DMS53 (cell line): ENCODE measurements at places on chromosomes 4 and X.

GRCh38 chrX:134371133-134371532, 88.8 kb upstream of the HPRT1 start:
- DNase-seq = no peak

GRCh38 chr4:86603311-86603885, 9.3 kb downstream of the PTPN13 start:
- DNase-seq = no peak

- no peak for DNase-seq
These were observed 632.6 kb upstream of the INTU start for GRCh38 chr4:127000110-127000509.

DNA sequence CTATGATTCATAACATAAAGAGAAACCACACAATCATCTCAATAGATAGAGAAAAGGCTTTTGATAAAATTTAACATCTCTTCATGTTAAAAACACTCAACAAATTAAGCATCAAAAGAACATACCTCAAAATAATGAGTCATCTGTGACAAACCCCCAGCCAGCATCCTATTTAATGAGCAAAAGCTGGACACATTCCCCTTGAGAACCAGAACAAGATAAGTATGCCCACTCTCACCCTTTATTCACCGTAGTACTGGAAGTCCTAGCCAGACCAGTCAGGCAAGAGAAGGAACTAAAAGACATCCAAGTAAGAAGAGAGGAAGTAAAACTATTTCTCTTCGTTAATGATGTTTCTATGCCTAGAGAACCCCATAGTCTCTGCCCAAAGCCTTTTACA, 507.2 kb downstream of the PABPC4L start:
- DNase-seq = no peak

DNA sequence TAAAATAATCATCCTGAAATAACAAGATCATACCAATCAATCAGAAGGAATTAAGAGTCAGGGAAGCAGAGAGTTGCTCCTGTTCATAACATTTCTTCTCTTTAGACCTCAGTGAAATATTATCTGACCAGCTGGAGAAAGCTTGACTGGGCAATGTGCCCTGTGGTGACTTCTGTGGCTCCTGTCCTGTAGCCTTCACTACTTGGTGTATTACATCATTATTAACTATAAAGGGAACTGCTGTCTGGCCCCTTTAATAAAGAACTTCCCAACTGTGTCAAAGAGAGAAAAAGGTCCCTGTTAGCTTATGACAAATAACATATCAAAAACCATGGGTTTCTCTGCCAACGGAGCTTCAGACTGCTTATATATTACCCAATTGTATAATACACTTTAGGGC, 18.0 kb downstream of the OPHN1 start:
- no peak for DNase-seq

DNA sequence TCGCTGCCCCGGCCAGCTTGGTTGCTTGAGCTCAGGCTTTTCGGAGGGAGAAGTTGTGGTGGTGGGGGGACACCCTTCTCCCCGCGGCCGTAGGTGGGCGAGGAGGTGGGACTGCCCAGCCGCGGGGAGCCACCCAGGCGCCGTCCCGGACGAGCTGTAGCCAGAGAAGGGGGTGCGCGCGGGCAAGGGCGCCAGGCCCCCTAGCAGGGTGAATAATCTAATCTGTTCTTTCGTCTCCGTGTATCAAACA, 3.1 kb downstream of the MID1IP1 start:
- no peak for DNase-seq

- DNase-seq = no peak
These were observed 31.0 kb upstream of the PRPS1 start for GRCh38 chrX:107597264-107597663.

DNA sequence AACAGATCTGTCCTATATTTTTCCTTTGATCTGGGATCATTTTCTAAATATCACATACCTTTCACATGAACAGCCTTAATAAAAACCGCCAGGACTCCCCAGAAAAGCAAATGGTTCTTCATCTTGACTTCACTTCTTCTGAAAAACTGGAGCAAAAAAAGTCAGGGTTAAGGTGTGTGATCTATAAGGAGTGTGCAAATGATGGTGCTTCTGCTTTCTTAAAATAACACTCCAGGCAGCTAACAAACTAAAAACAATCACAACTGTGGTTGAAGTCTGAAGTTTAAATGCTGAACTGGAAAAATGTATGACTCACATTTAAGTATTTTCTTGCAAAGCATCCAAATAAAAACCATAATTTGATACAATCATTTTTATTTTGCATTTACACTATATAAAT, at the start of gene JCHAIN:
TSS of gene JCHAIN (minus strand) at position 140 of the 400 bp plus-strand sequence. CDS start at position 122, 18 bp downstream.
- DNase-seq = no peak

DNA sequence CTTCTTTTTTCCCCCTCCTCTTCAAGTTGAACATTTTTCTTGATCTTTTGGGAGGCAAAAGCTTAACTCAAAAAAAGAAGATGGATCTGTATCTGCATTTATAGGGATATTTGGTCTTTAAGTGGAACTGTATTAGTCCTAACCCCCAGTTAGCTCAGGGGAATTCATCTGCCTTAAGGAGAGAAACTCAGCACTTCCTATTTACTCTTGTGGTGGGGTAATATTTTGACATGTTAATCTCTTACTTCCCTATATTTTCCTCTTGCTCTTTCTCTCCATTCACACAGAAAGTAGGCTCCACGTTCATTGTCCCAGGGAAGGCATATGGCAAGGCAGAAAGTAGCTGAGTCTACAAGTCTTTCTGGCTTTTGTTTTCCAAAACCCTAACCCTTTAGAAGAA, 5.3 kb downstream of the LRRC66 start:
- DNase-seq = no peak

- no peak for DNase-seq
These were observed 171.5 kb downstream of the CFAP299 start for GRCh38 chr4:80507077-80507476.

DNA sequence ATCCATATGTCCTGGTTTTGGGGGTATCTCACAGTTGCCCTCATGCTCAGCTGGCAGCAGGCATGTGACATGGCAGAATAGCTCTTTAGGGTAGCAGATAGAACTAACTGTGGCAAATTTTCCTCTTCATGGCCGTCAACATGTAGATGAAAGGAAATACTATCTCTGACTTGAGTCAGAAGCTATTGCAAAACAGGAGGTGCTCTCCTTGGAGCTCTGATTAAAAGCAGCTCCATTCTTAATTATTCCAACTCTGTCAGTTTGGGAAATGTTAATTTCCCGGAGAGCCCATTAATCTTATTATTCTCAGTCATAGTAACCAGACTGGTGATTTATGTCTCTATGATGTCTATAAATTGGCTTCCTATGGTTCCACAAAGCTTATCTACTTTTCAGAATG, 18.2 kb downstream of the IL13RA1 start:
- DNase-seq = no peak

DNA sequence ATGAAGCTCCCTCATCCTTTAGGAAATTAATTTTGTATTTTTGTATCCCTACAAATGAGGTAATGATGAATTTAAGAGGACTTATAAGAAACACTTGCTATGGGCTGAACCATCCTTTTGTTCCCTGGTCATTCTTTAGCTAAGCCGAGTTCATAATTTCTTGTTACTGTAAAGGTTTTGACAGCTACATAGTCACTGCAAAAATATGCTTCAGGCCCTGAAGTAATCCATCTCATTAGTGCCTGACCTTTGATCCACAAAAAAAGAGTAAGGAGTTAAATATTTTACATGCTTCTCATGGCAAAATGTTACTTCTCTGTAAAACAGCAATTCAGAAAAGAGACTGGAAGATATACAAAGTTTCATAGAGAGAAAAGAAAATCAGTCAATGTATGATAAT, 290.6 kb upstream of the SLIT2 start:
- DNase-seq = no peak

DNA sequence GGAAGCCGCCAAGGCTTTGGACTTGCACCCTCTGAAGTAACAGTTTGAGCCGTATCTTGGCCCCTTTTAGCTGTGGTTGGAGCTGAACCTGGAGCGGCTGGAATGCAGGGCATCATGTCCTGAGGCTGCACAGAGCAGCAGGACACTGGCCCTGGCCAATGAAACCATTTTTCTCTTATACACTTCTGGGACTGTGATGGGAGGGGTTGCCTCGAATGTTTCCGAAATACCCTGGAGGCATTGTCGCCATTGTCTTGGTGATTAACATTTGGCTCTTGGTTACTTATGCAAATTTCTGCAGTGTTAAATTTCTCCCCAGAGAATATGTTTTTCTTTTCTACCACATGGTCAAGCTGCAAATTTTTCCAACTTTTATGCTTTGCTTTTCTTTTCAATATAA, 137.2 kb downstream of the MAGEC1 start:
- DNase-seq = no peak

- peak; percentile 2 for DNase-seq
These were observed 20.4 kb downstream of the TMLHE start for GRCh38 chrX:155592331-155592730.

DNA sequence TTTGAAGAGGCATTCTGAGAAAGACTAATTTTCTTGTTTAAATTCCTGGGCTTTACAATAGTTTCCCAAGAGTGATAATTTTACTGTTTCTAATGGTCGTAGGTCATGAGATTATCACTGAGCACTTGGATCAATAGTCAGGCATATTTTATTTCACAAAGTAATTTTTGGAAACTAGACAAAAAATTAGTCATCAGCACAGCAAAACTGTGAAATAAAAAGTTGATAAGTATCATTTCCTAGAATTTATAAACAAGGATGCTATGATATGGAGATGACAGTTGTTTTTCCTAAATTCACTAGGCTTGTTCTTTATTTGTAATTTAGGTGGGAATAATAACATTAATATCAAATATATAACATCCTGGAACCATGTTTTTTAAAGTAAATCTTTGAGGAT, 33.0 kb downstream of the SULT1B1 start:
- DNase-seq = no peak

- DNase-seq = no peak
These were observed 184.4 kb downstream of the CAMK2D start for GRCh38 chr4:113576947-113577678.

DNA sequence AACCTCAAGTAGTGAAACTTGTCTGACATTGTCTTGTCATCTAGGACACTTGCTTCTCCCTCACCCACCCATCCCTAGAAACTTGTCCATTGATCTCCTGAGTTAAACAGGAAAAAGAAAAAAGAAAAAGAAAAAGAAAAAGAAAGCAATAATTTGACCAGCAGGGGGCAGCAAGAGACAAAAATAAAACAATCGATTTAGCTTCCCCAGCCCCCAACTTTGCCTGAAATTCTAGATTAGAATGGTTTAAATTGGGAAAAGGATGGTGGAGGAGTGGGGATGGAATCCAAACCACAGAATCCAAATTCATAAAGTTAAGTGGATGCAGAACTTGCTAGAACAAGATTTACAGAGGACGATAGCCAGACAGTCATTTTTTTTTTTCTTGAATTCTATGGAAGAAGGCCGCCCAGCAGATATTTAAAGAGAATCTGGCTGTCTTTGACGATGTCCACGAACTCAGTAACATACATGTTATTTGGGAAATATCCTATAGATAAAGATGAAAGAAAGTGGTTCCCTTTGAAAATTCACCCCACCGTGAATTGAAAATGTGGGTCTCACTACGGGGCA, 282.9 kb downstream of the USP46 start:
- DNase-seq = peak; percentile 69

DNA sequence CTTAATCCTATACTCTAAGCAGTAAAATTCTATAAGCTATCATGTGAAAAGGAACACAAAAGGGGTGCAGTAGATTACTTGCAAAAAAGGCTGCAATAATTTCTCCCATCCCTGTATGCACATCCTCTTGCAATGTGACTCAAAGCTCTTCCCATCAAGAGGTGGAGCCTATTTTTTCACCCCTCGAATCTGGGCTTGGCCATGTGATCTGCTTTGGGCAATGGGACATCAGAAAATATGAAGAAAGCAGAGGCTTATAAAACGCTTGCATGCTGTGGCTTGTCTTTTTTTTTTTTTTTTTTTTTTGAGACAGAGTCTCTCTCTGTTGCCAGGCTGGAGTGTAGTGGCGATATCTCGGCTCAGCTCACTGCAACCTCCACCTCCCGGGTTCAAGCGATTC, 33.0 kb downstream of the GEMIN8 start:
- no peak for DNase-seq

DNA sequence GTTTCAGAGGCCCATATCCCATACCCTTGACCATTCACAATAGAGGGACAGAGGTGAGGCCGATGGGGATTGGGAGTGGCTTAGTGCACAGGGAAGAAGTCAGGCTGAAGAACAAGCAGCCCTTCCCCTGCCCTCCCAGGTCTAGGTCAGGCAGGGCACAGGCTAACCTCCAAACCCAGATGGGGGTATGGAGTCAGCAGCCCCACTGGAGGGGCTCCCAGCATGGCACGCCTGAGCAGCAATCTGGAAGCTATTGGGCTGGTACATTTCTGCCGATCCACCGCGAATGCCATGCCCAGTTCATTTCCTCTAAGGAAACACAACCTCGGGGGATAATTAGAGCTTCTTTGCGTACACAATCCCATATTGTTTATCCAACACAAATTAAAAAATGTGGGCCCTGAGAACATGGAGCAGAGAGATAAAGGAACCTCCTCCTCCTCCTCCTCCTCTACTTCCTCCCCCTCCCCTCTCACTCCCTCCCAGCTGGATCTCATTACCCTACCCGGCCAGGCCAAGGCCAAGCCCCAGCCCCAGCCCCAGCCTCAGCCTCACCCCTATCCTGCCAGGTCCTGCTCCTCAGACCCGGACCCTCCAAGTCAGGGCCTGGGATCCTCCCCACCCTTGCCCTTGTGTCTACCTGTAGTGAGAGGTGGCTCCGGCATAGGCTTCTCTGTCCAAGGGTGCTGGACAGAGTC, 83.0 kb downstream of the PJA1 start:
- no peak for DNase-seq

GRCh38 chr4:26885912-26886274, 25.3 kb downstream of the STIM2 start:
- peak; percentile 23 for DNase-seq

- DNase-seq = no peak
These were observed at the start of gene PRKX for GRCh38 chrX:3713225-3713936. PRKX (minus strand) TSS chrX:3713649; CDS start chrX:3713253, 396 bp downstream.

- no peak for DNase-seq
These were observed 437.2 kb upstream of the ZFP42 start for GRCh38 chr4:187558391-187558790.

GRCh38 chr4:155908187-155909139, 5.0 kb downstream of the TDO2 start:
- no peak for DNase-seq

GRCh38 chrX:154695911-154696675, 42.7 kb upstream of the CTAG2 start:
- no peak for DNase-seq

DNA sequence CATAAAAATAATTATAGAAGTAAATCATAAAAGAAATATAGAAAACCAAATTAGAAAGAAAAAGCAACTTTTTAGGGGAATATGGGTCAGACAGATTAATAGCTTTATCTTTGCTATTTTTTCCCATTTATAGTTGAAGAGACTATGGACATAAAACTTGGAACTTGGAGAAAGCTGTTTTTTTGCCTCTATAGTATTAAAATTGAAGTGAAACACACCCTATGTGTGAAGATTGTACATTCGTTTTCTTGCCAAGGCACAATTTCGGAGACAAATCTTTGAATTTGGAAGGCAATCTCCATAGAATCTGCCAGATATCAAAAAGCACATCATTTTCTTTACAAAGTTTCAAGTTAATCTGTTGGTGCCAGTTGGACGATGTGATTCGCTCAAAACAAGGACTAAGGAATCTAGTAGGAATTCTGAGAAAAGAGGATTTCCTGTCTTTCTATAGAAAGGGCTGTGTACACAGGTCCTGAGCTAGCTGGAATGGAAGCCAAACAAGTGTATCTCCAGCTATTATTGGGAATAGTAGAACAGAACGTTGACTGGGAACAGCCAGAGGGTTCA, 156.3 kb downstream of the SLC7A11 start:
- DNase-seq = no peak
